ENCODE measurements at places on chromosomes 1 and 21.

- no peak for DNase-seq
These were observed 6.7 kb upstream of the ADARB1 start for GRCh38 chr21:45067462-45068285.

DNA sequence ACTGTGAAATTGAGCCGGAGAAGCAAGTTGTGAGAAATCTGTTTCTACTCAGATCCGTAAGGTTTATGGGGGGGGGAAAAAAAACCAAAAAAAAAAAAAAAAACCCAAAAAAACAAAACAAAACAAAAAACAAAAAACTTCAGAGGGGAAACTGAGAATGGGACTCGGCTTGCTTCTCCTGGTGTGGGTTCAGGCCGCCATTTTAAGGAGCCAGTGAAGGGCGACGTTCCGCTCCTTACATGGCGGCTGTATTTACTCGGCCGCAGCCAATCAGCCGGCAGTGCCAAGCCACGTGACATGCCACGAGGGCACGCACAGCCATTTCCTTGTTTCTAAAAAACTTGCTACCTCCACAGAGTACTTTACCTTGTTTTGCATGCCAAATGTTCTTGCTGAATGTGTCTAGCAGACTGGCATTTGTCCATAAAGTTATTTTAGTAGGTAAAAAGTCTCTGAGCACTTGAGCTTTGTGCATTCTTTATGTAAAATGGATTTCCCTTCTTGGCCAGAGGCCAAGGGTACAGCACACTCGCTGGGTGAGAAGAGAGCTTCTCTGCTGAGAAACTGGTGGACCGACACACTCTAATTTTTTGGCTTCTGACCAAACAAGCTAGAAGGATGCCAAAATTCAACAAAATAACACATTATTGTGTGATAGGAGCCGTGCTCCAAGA is 101.8 kb downstream of the NFIA start:
- peak; percentile 96 for DNase-seq

DNA sequence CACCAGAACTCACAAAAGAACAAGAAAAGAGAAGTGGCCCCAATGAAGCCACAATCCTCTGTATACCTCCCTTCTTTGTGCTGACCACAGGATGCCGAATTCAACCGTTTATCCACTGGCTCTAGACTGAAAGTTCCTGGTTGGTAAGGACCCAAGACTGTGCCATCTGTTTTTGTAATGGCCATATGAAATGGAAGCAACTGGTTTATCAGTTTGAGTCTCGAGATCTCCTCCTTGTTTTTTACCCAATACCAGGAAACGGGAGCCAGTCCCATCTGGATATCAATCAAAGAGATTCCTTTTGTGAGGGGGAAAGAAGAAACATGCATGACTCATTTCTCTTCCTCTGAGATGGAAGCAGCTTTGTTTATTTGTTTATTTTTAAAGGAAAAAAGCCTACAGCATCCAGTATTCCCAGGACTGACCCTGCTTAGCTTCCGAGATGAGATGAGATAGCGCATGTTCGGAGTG is 32.4 kb upstream of the ZNF124 start:
- DNase-seq: peak; percentile 27

GRCh38 chr1:21331752-21332478 is 41.7 kb upstream of the ECE1 start:
- DNase-seq: no peak

DNA sequence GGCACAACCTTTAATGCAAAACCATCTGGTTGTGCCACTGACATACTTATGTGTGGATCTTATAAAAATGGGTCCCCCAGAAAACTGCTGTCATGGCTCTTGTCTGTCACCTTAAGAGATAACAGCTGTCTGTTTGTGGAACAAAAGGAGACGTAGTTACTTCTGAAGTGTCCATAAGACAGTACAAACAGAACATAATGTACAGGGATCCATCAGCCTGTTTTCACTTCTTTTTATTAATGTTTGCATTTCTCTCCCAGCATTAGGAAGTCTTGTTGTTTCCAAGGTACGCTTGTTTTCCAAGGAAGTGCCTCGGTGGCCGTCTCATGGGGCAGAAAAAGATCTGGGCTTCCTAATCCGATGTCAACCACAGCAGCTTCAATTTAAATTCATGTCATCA is 11.2 kb upstream of the ST6GALNAC5 start:
- DNase-seq: no peak

DNA sequence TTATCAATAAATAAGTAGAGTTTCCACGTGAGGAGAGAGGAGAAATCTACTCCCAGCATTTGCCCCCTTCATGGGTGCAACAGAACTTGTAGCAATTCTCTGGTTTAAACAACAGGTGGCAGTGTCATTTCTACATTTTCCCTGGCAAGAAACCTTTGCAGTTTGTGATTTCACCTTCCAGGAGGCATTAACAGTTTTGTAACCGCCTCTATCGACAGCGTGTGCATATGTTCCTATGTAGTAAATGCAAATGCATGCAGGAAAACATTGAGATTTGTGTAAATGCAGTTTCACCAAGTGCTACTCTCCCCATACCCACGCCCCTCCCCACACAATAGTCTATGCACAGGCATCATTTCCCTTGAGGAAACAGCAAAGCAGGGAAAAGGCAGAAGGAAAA is 494.7 kb downstream of the SMYD3 start:
- peak; percentile 56 for DNase-seq

DNA sequence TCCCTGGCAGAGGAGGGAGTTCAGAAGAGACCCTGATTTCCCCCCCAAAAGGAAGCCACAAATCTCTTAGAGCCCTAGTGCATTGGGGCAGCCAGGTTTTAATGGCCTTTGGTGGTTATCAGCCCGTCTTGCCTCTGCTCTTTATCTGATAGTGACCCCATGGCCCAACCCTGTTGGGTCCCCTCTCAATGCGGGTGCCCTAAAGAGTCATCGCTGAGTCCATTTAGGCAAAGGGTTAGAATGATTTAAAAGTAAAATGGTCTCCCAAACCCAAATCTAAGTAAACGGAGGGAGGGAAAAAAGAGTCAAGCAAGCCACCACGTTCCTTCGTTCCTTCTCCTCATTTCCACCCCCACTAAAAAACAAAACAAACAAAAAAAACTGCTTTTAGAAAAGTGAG is 164.0 kb downstream of the RUNX1 start:
- DNase-seq: no peak

- DNase-seq: peak; percentile 9
These were observed 12.0 kb downstream of the DENND1B start for GRCh38 chr1:197763307-197763706.

DNA sequence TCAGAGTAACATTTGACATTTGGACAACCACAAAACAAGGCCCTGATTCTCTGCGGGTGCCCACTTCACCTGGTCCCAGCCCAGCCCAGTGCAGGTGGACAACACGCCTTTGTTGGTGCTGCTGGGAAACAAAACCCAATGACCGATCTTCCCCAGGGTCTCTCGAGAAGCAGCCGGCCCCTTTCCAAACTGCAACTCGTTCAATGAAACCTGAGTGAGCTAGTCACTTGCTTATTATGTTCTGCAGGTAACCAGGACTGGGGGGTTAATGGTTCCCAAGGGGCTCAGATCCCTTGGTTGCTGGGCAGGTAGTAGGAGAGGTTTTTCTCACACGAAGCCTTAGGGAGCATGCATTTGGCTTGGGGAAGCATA is 42.9 kb downstream of the ABCG1 start:
- DNase-seq: no peak

DNA sequence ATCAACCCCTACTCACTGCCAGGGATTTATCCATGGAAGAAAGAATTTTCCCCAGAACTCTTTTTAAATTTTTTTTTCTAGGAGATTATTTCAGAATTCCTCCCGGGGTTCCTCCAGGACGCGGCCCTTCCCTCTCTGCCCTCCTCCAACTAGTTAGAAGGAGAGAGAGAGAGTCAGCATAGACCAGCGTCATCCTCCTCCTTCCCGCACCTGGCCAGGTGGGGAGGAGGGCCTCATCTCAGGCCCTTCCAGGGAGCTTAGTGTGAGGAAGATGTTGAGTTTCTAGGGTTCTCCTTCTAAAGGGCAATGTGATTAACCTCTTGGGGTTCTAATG is 63.6 kb downstream of the CDK18 start:
- no peak for DNase-seq

DNA sequence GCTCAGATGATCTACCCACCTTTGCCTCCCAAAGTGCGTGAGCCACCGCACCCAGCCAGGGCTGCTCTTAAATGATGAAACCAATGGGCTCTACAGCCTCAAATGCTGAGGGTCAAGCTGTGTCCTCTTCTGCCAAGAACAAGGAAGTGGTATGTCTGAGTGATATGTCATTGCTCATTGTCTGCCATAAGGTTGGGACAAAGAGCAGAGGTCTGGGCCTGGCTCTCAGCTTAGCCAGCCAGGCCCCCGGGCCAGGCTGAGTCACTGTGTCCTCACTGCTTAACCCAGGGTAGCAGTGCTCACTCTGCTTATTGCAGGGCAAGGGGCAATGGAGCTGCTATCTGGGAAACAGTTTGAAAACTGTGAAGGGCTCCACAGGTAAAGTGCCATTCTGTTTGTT is 8.3 kb upstream of the ETS2 start:
- no peak for DNase-seq

DNA sequence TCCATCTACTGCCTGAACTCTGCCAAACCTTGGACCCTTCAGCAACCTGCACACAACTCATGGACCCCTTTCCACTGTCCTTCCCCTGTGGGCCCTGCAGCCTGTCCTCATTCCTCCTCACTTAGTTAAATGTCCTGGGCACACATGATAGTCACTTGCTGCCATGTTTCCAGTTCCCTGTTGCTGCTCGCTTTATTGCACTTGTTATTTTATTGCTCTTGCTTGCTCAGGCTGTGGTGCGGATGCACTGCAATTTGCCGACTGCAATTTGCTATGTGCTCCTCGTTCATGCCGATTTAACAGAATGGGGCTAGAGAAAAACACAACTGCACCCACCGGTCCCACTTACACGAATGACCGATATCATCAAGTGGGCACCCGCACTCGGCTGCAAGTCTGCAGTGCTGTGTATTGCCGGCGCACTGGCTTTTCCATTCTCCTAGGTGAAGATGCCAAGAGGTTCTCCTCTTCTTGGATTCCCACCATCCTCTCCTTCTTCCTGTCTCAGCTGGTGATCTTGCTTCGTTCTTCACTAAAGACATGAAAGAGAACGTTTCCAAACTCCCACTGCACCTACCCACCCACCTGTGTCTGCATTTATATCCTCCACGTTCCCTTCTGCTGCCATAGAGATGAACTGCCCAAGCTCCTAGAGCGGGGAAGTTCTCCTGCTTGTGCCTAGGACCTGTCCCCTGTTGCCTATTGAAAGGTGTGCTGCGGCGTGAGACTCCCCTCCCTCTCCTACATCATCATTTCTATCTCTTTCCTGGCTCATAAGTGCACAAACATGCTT is 45.4 kb upstream of the B3GALT5 start:
- no peak for DNase-seq

- DNase-seq: no peak
These were observed 13.6 kb upstream of the RGS4 start for GRCh38 chr1:163055531-163055930.

DNA sequence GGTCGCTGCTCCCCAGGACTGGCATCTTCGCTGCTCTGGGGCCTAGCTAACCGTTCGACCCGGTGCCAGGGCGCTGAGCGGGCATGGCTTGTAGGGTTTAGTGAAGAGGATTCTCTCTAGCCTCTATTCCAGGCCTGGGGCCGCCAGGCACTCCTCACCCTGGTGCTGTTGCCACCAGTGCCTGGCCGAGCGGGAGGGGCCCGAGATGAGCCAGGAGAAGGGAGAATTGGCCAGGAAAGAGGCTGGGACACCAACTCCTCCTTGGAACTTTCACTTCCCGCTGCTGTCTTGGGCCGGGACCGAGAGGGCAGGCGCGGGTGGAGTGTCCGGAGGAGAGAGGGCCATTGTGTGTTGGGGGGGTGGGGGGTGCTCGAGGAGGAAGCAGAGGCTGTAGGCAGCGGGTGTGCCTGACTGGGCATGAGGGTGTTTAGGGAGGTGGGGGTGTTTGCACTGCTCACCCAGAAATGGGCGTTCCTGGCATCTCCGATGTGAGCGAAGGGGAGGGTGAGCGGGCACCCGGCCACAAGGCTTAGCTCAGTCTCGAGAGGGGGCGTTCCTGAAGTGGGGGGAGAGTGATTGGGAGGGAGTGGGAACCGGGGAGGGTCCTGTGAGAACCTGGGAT is 772 bp downstream of the ADAM15 start:
- DNase-seq: peak; percentile 28

GRCh38 chr1:56084246-56084645 is 495.1 kb downstream of the PLPP3 start:
- DNase-seq: no peak

DNA sequence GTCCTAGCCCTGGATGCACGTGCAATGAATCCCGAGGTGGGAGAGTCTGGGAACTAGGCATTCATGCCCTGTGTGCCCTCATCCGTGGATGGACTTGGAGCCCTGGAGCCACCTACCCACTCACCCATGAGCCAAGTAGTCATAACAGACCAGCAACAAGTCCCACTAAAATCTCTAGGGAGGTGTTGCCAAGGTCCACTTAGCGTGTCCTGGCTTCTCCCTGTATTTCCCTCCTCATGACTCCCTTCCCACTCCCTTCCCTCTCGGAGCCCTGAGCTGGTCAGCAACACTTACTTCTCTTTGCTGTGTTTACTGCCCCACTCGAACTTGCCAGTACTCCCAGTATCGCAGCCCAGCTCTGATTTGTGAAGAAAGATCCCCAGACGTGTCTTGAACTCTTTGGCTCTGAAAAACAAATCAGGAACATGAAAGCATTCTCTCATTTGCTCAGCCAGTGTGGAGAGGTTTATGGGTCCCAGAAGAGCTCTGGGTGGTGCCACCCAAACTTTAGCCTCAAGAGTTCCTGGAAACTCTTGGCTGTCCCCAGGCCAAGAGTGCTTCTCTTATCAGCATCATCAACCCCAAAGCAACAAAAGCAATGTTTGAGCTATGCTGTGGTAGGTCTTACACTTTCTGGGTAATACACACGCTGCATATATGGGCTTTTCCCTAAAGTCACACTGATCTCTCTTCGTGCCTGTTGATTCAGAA is 1.1 kb downstream of the RGS16 start:
- DNase-seq: no peak

GRCh38 chr1:230114237-230114651 is 47.2 kb downstream of the GALNT2 start:
- DNase-seq: peak; percentile 70

DNA sequence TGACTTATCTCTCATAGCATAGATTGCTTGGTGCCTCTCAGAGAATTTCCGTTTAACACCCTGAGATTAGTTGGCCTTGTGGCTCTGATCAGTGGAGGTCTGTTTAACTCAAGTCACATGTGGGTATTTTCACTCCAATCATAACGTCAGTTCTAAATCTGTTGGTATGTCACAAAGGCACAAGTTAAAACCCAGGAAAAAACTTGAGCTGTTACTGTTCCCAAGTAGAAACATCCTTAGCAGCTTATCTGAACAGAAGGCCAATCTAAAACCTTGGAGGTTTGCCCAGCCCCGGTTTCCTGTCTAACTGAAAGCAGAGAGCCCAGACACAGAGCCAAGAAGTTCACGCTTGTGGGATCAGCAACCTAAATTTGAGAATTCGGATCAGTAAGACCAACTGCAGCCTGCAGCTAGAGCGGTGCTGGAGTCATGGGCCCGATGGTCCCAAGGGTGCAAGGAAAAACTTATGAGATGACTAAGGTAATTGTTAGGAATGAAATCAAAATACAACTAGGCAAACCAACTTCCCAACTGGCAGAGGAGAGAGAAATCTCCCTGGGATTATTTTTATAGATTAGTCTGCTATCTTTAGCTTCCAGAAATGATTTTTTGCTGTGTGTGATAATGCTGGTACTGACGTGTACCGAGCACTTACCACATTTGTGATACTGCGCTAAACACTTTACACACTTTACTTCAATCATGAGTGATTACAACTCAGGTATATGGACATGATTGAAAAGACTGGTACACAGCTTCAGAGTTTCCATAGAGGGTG is 90.2 kb upstream of the C1orf21 start:
- DNase-seq: peak; percentile 99
